Activated gamma-delta T cell treated with anti-CD3 and anti-CD28 coated beads, Interleukin-2, amount 50 U/mL, for 16 hours (primary cell): ENCODE measurements at places on chromosomes 4 and X.

DNA sequence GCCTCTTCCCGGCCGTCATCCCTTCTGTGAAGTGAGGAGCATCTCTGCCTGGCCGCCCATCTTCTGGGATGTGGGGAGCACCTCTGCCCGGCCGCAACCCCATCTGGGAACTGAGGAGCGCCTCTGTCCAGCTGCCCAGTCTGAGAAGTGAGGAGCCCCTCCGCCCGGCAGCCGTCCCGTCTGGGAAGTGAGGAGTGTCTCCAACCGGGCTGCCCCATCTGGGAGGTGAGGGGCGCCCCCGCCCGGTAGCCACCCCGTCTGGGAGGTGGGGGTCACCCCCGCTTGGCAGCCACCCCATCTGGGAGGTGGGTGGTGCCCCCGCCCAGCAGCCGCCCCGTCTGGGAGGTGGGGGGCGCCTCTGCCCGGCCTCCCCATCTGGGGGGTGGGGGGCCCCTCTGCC lies 142.3 kb downstream of the LAS1L start:
- DNase-seq: no peak

- DNase-seq: no peak
These were observed 24.8 kb downstream of the MGST2 start for GRCh38 chr4:139690419-139690818.

DNA sequence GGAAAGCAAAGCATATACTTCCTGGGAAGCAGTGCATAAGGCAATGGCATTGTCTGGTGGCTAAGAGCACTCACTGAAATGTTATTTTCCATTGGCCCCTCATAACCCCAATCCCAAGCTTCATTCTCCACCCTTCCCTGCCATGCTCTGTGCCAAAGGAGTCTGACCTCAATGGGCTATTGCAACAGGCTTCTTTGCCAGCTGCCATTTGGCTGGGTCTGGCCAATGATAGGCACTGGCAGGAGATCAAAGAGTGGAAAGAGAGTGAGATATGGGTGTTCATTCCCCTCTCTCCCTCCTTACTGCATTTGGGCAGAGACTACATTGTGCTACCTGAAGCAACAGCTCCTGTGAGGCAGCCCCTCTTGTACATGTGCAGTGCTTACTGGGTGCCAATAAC lies 51.5 kb downstream of the LHFPL1 start:
- no peak for DNase-seq

GRCh38 chr4:151930372-151930771 lies 169.6 kb upstream of the GATB start:
- no peak for DNase-seq

- DNase-seq: no peak
These were observed 52.7 kb downstream of the PSAPL1 start for GRCh38 chr4:7381890-7382633.

GRCh38 chr4:151822331-151822730 lies 61.5 kb upstream of the GATB start:
- no peak for DNase-seq
